GM06990 (cell line): ENCODE measurements at places on chromosomes 4 and X.
A peak's percentile ranks its signal among the peaks of the same experiment; 100 is the strongest.

DNA sequence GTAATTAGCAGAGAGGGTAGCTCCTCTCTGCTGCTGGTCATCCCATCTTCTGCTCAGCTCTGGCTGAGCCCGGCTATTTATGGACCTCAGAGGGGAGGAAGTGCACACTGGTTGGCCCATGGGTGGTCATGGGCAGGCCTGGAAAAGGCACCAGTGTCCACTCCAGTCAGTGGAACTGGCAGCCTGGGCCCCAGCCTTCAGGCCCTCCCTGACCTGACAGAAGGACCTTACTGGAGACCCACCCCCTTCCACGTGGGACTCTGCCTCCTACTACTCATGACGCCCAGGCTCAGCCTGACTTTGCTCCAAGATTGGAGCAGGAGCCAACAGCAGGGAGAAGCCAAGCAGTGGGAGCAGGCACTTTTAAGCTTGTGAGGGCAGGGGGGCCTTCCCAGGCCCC is 8.0 kb upstream of the ART3 start:
- no peak for DNase-seq

DNA sequence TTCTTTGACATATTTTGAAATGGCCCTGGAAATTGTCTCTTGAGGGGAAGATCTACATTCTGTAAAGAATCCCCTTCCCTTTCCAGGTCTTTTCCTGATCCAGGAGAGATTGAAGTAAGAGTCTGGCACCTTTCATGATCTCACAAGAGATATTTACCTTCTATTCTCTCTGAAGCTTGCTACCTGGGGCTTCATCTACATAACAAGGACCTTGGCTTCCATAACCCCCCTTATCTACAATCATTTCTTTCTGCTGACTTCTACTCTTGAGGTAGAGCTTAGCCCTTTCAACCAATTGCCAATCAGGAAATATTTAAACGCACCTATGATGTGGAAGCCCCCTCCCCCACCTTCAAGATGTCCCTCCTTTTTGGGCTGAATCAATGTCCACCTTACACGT is 383.7 kb upstream of the MAGEB18 start:
- DNase-seq, result no peak

GRCh38 chr4:31573554-31573953 is 853.4 kb downstream of the PCDH7 start:
- DNase-seq, result no peak

GRCh38 chr4:73922766-73923630 is 53.8 kb downstream of the CXCL1 start:
- no peak for DNase-seq

GRCh38 chr4:142236268-142236667 is 599.9 kb downstream of the IL15 start:
- DNase-seq, result no peak

DNA sequence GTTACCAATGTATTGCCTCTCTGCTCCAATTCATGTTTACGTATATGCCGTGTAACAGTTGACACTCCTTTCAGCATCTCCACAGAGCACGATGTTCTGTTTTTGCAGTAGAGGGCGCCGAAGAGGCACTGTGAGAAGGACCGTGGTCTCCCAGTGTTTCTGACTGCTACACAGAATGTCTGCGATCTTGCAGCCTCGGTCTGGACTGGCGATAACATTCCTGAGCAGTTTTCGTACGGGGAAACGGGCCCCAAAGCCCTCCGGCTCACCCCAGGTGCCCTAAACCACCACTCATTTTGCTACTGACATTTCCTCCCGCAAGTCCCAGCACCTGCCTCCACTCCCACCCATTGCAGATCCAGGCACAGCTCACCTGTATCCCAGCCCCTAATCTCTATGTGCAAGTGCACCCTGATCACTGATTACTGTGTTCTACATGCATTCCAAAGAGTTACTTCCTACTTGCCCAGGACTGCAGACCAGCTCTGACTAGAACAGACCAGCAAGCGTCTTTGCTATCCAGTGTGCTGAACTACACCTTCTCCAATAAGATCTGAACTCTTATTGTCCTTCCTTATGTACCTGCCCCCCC is 12.4 kb upstream of the NFXL1 start:
- peak; percentile 37 for DNase-seq

- DNase-seq, result no peak
These were observed 14.1 kb downstream of the HTRA3 start for GRCh38 chr4:8283631-8284121.

GRCh38 chrX:148536961-148537360 is 36.5 kb downstream of the AFF2 start:
- no peak for DNase-seq

DNA sequence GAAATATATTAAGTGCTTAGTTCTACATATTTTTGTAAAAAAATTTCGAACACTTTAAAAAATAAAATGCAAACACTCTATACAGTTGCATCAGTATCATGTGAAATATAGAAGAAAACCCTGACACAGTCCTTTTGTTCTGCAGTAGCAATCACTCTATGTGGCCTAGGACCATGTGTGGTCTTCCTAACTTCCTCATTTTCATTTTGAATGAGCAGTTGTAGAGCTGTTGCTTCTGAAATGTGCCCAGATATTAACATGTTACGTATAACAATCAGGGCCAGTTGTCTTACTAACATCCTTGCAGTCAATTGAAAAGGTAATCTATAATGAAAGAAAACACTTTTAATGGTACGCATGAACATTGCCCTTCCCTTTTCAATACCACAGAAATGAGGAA is 107.9 kb downstream of the ZNF827 start:
- peak; percentile 48 for DNase-seq

DNA sequence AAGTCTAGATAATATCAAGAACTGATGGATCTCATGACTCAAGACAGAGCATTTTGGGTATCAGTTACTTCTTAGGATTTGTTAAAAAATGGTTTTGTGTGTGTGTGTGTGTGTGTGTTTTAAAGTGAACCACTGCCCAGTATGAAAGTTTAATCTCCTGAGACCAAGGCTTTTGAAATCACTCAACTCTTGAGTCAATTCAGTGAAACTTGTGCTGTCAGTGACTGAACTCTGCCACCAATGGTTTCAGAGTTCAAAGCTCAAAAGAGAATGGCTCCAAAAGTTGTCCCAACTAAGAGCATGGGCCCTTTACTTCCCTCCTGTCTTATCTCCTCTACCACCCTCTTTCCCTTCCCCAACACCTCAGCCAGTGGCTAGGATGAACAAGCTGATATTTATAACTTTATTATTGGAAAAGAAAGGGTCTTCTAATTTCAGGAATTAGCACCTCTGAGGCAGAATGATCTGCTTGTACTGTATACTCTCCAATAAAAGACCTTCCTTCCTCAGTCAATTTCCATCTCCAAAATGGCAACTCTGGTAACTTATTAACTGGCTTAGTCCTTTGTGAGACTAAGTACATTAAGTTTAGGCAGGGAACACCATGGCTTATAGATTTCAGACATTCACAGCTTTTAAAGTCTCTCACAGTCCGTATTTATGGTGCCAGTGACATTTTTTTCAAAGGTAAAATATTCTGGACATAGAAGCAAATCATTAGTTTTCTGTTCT is 152.2 kb downstream of the REPS2 start:
- DNase-seq, result no peak

DNA sequence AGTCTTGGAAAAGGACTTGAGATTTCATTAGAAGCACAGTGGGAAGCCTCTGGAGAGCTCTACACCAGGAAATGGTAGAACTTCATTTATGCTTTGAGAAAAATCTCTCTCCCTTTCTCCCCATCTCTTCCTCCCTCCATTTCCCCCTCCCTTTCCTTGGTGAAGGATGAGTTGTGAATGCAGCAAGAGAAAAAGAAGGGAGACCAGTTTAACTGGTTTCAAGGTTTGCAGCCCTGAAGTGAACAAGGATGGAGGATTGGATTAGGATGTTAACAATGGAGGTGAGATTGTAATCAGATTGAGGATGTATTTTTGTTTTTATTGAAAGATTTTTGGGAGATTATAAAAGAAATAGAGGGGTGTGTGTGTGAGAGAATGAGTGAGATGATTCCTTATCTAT is 99.5 kb downstream of the ANK2 start:
- DNase-seq, result no peak

GRCh38 chrX:16804923-16805464 is 18.7 kb downstream of the TXLNG start:
- no peak for DNase-seq

DNA sequence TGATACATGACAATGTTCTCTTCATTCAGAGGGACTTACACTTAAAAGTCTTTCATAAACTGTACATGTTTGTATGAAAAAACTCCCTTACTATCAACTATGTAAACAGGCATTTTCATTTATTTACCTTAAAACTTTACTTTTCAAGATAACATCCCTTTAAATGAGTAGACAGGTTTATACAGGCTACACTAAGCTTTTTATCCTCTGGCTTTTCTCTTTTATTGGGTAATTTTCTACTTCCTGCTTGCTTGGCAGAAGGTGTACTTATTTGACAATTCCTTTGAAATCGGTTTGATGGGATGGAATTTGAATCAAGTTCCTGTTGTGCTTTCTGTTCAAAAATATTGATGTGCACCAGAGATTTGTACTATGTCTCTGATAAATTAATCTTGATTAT is 81.4 kb downstream of the PTPN13 start:
- no peak for DNase-seq

DNA sequence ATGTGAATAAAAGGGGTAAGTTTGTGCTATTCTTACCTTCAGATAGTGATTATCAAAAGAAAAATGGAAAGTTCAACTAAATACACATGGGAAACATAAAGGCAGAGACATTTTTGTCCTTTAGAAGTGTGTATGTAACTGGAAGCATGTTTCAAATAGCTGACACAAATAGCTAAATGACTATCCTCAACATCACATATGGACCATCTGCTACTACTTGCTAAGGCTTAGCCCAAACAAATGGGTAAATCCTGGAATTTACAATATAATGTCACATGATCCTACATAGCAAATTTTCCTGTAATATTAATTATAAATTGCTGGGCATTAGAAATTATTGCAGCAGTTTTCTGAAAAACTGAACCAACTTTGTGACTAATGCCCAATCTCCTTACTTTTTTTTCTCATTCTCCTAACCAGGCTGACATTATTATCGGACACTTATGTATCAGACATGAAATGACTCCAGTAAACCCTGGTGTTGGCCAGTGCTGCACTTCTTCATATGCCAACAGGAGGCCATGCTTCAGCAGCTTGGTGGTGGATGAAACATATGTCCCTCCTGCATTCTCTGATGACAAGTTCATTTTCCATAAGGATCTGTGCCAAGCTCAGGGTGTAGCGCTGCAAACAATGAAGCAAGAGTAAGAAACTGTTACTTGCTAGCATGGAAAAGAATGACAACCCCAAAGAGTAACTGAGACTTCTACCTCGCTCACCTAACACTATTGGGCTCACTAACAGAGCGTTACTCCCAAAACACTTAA is 16.1 kb downstream of the AFP start:
- no peak for DNase-seq

GRCh38 chr4:15971068-15971801 is 8.3 kb upstream of the FGFBP2 start:
- no peak for DNase-seq

DNA sequence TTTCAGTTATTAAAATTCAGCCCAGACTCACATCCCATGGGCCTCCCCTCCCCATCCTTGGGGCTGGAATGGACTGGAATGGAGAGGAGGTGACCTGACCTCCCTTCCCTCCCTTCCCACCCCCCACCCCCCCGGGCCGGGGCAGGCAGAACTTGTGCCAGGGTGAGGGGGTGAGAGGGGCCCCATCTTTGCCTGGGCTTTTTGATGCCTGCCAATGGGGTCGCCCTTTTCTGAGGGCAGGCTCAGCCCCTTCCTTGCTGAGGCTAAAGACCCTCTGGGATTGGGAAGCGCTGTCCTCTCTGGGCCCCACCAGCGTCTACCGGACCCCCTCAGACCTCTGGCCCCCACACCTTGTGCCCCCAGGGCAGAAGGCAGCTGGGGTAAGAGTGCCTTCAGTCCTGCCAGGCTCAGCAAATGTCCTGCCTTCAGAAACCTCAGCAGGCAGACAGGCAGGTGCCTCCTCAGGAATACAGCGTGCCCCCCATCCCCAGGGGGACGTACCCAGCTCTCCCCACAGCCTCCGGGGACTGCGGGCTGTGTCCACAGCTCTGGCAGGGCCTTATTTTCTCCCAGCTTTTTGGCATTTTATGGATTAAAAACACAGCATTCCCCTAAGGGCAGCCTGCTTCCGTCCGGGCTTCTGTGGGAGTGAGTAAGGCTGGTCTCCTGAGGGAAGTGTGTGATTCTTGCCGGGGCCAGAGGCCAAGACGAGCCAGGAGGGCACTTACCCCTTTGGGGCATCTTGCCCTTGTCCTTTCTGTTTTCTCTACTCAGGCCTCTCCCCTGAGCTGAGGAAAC is 12.6 kb upstream of the CCNQ start:
- no peak for DNase-seq

- peak; percentile 57 for DNase-seq
These were observed 37.8 kb downstream of the GAB3 start for GRCh38 chrX:154712781-154713740.

DNA sequence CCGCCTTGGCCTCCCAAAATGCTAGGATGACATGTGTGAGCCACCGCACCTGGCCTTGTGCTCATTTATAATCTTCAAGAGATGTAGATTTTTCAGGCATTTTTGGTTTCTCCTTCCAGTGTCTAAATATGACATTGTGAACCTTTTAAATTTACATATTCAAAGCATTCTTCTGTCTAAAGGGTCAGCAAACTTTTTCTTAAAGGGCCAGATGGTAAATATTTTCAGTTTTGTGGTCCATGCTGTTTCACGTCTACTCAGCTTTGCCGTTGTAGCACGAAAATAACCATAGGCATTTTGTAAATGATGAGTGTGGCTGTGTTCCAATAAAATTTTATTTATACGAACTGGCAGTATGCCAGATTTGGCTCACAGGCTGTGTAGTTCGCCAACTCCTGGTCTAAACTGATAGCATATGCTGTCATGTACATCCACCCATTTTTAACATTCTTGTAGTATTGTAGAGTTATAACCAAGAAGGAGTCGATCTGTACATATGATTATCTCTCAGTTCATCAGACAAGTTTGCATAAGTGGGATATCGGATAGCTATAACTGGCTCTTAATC is 12.7 kb upstream of the GCNA start:
- DNase-seq, result no peak

DNA sequence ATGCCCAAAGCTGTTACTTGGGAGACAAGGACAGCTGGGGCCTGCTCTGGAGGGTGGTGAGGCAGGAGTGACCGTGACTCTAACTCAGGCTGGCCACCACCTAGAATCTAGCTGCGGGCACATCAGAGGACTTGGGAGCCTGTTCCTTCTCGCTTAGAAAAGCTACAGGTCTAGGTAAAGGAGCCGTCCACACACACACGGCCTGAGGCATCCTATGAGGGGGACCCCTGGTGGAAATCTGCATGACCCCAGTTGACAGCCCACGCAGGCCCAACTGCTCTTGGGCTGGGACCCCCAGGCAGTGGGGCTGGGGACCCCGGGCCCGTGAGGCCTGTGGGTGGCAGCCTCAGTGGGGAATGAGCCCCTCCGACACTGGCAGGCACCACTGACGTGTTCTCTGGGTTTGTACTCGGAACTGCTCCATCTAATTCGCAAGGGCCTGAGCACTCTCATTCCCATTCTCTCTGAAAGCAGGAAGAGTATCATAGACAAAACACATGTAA is 75.6 kb downstream of the ACOX3 start:
- no peak for DNase-seq

DNA sequence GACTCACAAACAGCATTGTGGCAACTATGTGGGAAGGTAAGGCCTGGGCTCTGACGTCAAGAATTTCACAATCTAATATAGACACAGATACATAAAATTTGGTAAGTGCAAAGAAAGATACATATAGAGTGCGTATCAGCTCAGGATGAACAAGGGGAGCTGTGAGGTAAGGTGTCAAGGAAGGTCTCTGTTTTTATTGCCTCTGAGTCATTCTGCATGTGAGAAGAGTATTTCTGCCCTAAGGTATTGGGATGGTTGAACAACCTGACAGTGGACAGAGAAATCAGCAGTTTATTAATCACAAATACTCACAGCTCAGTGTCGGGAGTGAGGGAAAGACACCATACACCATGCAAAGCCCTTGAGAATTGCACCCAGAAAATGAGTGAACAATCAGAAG is 89.8 kb downstream of the COMMD8 start:
- DNase-seq, result no peak
